Thyroid gland (tissue), 4 donors: ENCODE measurements at places on chromosomes 2 and 18. TPM values are rescaled to one million over a fixed set of nuclear protein-coding genes. Genes with fewer than 3 reads are reported as not detected.

Gene STARD6
- total RNA-seq = not detected

Gene MC4R
- not detected for total RNA-seq

DNA sequence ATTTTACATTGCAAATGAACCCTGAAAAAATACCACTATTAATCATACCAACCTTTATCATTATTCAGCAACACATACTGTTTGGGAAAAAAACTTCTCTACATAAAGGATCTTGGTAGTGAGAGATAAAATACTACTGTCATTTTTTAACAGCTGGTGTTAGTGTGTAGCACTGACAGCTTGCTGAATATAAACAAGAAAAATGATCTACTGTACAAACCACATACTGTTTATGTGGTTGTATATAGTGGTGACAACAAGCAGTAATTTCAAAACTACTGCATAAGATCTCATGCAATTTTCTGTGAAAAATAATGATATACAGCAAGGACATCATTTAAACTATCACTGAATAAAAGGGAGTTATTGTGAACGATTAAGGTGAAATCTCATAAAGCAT, 601.2 kb downstream of the LRP1B start:
- no peaks in the 10 kb centered on the region for H3K36me3 ChIP-seq
- H3K4me1 ChIP-seq = no peaks in the 10 kb centered on the region
- H3K27ac ChIP-seq = no peak overlapping the region
- H3K4me3 ChIP-seq = no peak overlapping the region
- no peak for DNase-seq

DNA sequence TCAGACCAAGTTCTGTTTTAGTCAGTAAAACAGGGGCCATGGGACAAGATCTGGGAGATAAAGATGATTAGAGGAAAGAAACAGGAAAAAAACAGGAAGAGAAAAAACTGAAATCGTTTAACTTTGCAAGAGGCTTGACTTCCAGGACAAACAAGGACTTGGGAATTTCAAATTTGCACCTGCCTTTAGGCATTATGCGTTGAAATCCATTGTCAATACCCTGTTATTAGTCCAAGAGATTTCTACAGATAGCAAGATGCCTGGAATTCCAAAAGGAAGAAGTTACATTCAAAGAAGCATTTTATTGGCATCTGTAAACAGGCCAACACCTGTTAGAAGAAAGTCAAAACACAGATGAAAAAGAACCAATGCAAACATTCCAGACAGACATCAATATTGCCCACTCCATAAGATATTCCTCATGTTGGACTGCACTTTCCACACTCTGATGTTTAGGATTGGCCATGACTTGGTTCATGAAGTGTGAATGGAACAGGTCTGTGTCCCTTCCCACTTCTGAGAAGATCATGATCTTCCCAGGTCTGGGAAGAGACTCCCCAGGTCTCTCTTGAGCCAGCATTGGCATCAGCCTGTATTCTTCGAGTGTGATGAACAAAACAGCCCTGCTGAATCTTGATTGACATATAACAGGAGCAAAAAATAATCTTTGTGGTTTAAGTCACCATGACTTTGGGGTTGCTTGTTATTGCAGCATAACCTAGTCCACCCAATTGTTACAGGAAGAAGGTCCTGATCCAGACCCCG, 181.4 kb upstream of the FN1 start:
- H3K36me3 ChIP-seq = no peaks in the 10 kb centered on the region
- no peaks in the 10 kb centered on the region for H3K27me3 ChIP-seq
- no peaks in the 10 kb centered on the region for H3K4me1 ChIP-seq
- H3K27ac ChIP-seq = no peak overlapping the region
- no peak overlapping the region for H3K4me3 ChIP-seq

DNA sequence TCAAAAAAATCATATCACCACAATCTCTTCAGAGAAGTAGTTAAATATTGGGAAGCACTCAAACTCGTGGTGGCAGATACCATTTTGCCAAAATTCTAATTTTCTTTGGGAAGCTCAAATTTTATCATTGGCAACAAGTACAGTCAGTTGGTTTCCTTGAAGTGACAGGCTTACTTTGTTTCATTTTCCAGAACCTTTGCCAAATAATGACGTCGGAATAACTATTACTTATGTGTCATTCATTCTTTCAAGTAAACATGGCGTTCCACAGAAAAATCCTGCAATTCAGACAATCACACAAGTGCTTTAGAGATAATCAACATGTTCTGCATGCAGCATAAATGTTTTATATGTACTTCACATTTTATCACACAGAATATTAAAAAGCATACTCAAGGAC, 5.4 kb downstream of the TTLL4 start:
- no peaks in the 10 kb centered on the region for H3K27me3 ChIP-seq
- no peak overlapping the region for H3K27ac ChIP-seq
- peaks cover 6% of the 10 kb centered on the region for H3K4me1 ChIP-seq
- H3K4me3 ChIP-seq = no peak overlapping the region

DNA sequence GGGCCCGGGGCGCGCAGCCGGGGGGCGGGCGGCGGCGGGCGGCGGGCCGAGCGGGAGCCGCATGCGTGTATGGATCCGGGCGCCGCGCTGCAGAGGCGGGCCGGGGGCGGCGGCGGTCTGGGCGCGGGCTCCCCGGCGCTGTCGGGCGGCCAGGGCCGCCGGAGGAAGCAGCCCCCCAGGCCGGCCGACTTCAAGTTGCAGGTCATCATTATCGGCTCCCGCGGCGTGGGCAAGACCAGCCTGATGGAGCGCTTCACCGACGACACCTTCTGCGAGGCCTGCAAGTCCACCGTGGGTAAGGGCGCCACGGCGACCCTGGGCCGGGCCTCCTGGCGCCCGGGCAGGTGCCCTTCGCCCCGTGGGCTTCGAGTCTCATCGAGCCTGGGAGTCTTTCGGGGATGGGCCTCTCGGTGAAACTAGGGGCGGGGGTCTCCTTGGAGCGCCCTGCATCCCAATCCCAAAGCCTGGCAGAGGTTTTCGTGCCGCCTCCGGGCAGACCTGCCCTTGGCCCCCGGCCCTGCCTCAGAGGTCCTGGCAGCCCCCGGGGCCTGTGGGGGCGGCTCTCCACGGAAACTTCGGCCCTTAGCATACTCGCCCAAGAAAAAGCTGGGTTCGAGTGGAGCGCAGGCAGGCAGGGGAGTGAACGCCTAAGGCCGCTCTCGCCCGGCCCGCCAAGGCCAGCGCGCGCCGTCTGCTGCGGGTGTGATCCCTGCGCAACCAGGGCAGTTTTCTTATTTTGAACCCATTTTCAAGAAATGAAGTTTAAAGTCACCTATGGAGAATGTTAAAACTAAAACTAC, 622 bp downstream of the RAB12 start:
- peaks cover 21% of the 10 kb centered on the region for H3K4me1 ChIP-seq
- H3K27ac ChIP-seq = no peak overlapping the region
- peak; percentile 13 for DNase-seq

GRCh38 chr2:137966043-137966442, 1.8 kb downstream of the HNMT start:
- no peak overlapping the region for H3K4me3 ChIP-seq
- peaks cover 7% of the 10 kb centered on the region for H3K4me1 ChIP-seq
- H3K27ac ChIP-seq = no peak overlapping the region
- DNase-seq = no peak
- H3K36me3 ChIP-seq = no peaks in the 10 kb centered on the region

GRCh38 chr2:101823347-101823791, 125.9 kb downstream of the MAP4K4 start:
- DNase-seq = peak; percentile 65
- no peak overlapping the region for H3K27ac ChIP-seq
- H3K4me3 ChIP-seq = no peak overlapping the region
- peaks cover 23% of the 10 kb centered on the region for H3K4me1 ChIP-seq
- H3K27me3 ChIP-seq = no peaks in the 10 kb centered on the region

GRCh38 chr2:109529532-109530449, 84.0 kb downstream of the SEPTIN10 start:
- no peaks in the 10 kb centered on the region for H3K4me1 ChIP-seq
- no peaks in the 10 kb centered on the region for H3K36me3 ChIP-seq
- DNase-seq = no peak
- no peak overlapping the region for H3K27ac ChIP-seq
- H3K27me3 ChIP-seq = no peaks in the 10 kb centered on the region
